Activated T-cell treated with anti-CD3 and anti-CD28 coated beads for 4 hours (primary cell): ENCODE measurements at places on chromosomes 2 and 18.

GRCh38 chr2:86301009-86301408 lies 36.4 kb downstream of the REEP1 start:
- no peak for DNase-seq

GRCh38 chr2:23380562-23381065 lies 4.4 kb upstream of the KLHL29 start:
- DNase-seq, result peak; percentile 27

DNA sequence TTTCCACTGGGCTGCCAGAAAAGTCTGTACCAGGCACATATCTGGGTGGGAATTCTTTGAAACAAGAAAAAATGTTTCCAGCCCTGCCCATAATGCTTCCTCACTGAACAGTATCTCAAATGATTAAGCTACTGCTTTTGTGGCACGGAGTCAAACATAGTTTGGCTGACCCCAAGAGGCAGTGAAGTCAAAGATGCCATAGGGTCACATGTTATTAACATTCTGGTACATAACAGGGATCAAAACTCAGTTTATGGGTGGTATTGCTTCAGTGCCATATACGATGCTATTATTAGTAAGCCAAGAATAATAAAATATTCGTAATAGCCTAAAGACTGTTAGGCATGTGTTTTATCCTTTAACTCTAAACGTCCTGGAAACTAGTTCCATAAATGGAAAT lies 112.4 kb downstream of the FEZ2 start:
- no peak for DNase-seq

- no peak for DNase-seq
These were observed 210.6 kb downstream of the SEPTIN10 start for GRCh38 chr2:109402980-109403840.
